ENCODE measurements at places on chromosomes 16 and 17.

DNA sequence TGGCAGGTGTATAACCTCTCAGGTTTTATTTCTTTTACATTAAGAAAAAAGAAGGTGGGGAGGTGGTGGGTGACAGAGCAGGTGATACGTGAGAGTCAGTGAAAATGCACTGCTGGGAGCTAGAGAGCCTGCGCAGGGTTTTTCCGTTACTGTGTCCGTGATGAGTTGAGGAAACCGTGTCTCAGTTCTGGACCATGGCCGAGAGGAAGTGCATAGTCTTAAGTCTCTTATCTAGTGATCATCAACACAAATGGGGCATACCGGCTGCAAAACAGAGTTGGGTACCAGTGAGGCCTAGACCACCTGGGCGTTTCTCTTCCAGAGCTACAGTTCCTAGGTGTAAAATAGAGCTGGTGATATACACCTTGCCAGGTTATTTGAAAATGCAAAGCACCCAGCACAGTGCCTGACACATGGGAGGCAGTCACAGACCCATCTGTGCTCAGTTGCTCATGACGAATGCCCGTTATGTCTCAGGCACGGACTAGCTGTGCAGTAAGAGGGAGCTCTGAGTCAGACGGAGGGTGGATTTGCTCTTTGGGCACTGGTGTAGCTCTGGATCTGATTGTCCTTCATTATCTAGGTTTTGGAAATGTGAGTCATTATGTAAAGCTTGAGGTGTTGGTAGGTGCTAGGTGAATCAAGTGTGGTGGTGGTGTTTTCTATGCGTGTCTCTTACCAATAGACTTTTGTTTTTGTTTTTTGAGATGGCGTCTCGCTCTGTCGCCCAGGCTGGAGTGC is 60.9 kb downstream of the RPTOR start:
- no peak for DNase-seq

DNA sequence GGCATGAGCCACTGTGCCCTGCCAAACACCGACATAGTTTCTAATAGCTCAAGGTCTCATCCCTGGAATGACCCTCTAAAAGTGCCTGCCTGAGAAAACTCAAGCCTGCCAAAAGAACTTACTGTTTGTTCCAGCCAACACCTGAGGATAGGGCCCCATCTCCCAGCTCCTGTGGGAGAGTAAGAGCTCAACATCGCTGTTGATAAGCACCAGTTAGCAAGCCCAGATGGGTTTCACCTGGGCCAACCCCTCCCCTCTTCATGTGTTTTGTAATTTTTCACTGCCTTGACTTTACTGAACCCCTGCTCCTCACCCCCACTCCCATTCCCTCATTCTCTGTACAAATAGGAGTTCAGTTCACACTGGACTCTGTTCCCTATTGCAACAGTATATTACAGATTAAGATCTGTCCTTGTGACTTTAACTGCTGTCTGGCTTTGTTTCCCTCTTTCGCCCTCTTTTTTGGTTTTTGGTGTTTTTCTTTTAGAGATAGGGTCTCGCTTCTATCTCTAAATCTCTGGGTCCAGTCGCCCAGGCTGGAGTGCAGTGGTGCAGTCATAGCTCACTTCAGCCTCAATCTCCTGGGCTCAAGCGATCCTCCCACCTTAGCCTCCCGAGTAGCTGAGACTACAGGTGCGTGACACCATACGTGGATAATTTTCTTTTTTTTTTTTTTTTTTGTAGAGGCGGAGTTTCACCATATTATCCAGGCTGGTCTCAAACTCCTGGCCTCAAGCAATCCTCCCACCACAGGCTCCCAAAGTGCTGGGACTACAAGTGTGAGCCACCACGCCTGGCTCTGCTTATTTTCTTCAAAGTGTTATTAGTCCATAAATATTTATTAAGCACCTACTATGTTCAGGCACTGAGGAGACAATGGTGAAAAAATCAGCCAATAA is 12.3 kb downstream of the NUPR1 start:
- DNase-seq, result no peak

- DNase-seq, result no peak
These were observed 110.6 kb upstream of the PLCG2 start for GRCh38 chr16:81668243-81669097.

- DNase-seq, result no peak
These were observed 856 bp downstream of the DNAJA2 start for GRCh38 chr16:46972429-46973206.

DNA sequence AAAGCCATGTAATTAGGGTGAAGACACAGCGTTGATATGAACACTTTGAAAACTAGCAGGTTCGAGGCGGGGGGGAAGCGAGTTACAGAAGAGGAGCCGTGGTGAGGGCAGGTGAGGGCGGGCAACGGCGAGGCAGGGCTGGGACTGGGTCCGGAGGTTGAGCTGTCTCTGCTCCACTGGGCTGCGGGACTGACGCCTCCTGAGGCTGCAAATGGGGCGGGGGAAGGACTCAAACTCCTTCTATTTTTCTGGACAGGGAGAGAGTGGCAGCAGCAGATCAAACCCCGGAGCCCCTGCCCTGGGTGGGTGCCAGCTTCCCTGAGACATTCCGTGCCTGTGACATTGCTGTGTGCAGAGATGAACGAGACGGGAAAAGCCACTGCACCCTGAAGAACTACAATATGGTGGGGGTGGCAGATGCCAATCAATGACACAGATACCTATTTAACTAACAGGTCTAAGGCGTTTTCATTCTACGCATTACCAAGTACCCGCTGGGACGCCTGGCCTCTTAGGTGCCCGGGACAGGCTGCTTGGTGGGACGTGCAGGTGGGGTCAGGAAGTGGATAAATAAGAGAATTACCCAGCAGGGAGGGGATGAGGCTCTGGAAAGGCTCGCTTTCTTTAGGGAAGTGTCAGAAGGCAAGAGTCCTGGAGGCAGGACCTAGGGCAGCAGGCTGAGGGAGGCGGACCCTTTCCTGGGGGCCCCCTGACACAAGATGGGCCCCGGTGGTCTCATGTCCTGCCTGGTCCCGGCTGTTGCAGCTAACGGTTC is 30.4 kb downstream of the RPH3AL start:
- DNase-seq, result no peak

- no peak for DNase-seq
These were observed 27.7 kb upstream of the KIFC3 start for GRCh38 chr16:57829969-57830360.

DNA sequence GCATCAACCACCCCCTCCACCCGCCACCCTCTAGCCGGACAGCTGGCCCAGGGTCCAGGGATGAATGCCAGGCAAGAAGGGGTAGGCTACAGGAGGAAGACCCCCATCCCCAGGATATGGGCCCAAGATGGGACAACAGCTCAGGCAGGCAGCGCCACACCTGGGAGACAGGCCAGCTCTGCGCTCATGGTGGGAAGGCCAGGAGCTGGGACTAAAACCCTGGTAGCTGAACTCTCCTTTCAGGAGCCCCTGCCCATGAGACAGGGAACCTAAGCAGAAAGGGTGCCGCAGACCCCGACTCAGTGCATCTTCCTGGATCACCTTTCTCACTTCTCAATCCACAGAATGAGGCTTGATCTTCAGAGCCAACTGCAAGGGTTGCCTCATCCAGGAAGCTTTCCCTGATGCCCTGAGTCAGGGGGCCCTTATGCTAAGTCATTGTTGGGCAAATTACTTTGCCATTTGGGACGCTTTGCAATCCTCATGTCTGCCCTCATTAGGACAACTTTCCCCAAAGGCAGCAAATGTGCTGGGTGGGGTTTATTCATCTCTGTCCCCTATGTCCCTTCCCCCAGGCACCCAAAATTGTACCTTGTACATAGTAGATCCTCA is 9.0 kb downstream of the ZDHHC1 start:
- no peak for DNase-seq

Measured in GM04504 (cell line).